ENCODE measurements at places on chromosomes 6 and 20.

- DNase-seq = no peak
Measured at GRCh38 chr20:1941226-1941625, 46.0 kb downstream of the SIRPA start.

DNA sequence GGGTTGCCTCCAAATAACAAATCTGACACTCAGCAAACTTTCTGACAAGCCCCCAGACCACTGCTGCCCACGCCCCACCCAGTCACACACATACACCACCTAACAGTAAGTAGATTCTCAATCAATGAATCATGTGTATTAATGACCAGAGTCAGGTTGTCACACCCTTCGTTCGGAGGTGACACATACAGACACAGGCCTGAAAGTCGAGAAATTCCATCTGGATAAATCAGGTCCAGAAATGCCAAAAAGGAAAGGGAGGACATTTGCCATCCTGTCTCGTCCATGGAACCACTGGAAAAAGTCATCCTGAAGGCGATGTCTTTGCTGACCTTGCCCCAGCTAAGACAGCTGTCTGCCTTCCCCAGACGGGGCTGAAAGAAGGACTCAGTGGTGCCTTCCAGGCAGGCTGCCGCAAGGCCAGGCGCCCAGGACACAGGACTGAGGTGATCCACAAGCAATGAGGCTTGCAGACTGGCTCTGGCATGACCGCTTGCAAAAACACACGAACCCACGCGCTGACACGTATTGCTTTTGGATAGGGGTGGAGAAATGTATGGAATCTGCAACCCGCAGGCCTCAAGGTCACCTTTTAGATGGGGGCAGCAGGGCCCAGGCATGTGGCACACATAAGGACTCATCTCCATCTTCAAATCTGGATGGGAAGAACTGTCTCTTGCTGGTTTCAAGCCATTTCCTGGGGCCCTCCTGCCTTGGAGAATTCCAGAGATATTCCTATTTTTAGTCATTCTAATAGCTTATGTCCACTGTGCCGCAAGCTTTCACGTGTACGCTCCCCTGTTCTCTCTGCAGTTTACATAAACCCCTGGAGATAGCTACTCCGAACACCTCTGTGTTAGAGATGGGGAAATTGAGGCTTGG is 9.0 kb downstream of the NFATC2 start:
- no peak for DNase-seq

- DNase-seq = no peak
Measured at GRCh38 chr20:43255877-43256276, 66.2 kb upstream of the PTPRT start.

DNA sequence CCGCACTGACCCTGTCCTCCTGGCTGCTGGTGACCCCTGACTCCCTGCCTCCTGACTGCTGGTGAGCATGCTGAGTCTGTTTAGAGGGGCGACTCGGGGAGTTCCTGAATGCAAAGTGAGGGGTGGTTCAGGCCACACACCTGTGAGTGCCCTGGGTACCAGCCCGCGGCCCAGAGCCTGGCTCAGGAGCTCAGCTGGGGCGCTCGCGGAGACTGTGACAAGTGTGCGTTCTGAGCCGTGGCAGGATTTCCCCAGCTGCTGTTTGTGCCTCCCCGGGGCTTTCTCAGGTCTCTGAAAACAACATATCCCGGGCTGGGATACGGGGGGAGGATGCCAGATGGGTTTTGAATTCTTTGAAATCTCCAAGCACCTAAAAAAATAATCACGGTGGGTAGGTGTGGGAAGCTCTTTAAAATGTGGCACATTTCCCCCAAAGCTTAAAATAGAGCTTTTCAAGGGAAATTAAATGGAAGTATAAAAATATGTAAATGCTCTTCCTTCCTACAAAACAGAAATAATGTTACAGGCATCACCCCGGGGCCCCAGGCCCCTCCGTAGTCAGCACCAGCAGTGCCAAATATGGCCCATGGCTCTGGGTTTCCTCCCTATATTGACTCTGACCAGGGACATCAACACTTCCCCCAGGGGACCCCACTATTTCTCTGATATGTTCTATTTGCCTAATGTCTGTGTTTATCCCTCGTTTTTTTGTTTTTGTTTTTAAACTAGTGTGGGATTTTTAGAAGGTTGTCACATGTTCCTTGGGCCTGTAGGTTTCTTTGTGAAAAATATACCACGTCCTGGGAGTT is 49.9 kb upstream of the TAGAP start:
- DNase-seq = no peak

- DNase-seq = no peak
Measured at GRCh38 chr6:21935142-21935541, 341.6 kb downstream of the SOX4 start.
